ENCODE measurements at places on chromosomes 7 and 10.
A peak's percentile ranks its signal among the peaks of the same experiment; 100 is the strongest.

GRCh38 chr10:15760681-15761080 lies 41.0 kb upstream of the ITGA8 start:
- DNase-seq, result no peak

GRCh38 chr10:131430716-131431412 lies 119.3 kb upstream of the TCERG1L start:
- DNase-seq, result no peak

DNA sequence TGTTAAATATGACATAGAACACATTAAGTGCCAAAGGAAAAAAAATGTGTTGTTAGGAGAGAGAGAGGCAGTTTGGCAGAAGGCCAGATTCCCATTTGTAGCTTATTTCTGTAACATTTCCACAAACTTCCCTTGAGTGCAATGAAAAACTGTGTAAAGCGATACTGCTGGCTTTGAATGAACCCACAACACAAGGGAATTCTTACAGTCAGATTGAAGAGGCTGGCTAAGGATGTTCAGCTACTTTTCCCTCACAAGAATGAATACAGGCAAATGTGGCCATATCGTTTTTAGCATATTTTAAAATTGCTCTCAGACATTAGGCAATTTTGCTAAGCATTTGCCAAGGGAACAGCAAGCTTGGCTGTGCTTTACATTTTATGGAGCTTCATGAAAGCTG lies 614.1 kb upstream of the FZD8 start:
- DNase-seq, result no peak

GRCh38 chr7:98617960-98618418 lies 904 bp downstream of the NPTX2 start:
- no peak for DNase-seq

DNA sequence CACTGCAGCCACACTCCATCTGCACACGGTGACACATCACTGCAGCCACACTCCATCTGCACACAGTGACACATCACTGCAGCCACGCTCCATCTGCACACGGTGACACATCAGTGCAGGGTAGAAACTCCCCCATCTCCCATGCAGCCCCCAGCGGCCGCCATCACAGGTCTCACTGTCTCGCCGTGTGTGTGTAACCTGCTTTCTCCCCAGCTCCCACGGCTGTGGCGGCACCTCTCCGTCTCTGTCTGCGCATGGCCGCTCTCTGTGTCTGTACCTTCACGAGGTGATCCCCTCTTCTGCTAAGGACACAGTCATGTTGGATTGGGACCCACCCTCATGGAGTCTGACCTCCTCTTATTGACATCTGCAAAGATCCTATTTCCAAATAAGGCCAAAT lies 527.4 kb downstream of the PTPRN2 start:
- no peak for DNase-seq

- no peak for DNase-seq
Measured at GRCh38 chr7:114939484-114940097, 17.7 kb downstream of the MDFIC start.

DNA sequence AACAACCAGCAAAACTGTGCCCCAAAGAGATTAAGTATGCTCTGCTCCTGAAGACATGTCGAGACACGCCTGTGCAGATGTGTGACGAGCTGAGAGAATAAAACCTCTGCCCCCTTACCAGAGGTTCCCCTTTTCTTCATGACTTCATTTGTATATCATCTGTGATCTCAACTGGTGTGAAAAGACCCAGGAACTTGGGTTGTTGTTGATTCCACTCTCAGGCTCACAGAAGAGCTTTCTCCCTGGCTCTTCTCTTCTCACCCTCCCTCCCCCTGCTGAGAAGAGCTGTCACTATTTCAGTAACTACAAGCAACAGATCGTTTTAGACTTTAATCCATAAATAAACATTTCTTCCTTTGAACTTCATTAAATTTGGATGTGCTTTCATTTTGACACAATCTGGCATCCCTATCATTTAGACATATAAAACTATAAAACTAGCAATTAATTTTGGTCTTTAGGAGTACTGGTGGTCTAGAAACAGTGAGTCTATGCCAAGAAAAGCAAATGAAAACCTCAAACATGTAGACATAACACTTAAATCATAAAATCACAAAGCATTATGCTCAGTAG lies 179.3 kb upstream of the FZD8 start:
- DNase-seq, result no peak

- DNase-seq, result no peak
Measured at GRCh38 chr7:82697897-82698296, 254.3 kb upstream of the CACNA2D1 start.

DNA sequence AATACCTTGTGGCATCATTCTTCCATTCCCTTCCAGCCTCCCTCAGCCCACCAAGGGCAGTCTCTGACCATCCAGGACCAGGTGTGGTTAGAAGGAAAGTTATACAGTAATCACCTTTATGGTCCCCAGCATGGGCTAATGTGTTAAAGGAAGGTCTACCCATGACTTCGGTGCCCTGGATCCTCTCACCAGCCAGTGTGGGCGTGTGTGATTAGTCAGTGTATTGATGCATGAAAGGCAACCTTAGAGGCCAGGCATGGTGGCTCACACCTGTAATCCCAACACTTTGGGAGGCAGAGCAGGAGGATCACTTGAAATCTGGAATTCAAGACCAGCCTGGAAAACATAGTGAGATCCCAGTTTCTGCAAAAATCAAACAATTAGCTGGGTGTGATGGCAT lies 88.9 kb downstream of the APBB1IP start:
- DNase-seq, result no peak

DNA sequence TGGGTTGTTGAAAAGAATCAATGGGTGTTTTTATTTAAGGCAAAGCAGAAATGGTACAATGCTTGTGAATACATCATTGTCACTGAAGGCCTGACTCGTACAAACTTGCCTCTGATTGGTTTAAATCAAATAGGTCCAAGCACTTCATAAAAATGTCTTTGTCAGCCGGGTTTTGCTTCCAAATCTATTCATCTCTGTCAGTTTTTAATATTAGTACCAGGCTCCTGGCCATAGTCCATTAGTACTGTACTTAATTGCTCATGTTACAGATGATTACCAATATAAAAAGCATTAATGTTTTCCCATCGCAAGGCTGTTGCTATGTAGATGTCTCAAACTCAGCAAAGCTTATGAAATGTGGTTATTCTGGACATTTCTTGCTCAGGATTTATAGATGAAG lies 171.9 kb downstream of the ARID5B start:
- DNase-seq, result no peak

DNA sequence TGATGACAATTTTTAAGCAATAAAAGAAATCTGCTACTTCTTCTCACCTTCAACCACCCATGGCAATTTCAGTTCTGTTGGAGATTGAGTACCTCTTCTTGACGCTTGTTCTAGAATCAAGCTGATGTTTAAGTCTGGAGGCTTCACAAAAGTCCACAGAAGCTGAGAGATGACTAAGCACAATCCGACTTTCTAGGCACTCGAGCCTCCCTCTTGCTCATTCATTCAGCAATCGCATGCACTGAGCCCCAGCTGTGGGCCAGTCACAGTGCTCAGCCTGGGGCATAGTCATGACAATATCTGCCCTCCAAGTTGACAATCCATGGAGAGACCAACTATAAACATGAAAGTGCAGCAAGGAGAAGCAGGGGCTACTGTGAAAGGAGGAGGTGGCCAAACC lies 103.2 kb downstream of the IPMK start:
- no peak for DNase-seq

- no peak for DNase-seq
Measured at GRCh38 chr10:631266-631665, 58.2 kb downstream of the DIP2C start.

DNA sequence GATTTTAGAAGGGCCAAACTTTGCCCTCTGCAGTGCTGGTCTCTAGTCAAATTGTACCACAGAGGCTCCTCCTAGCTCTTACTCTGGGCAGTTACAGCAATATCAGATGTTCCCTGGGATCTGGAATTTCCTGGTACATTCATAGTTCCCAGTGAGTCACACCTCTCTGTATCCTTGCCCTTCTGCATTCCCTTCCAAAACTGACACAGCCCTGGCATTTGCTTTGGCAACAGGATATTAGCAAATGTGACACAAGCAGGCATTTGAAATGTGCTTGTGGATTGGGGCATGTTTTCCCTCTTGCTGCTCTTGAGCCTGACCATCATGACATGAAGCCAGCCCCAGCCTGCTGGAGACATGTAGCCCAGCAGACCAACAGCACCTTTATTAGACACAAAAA lies 284.7 kb upstream of the AKR1E2 start:
- DNase-seq, result peak; percentile 85

GRCh38 chr7:157703131-157703530 lies 366.3 kb downstream of the DNAJB6 start:
- no peak for DNase-seq

DNA sequence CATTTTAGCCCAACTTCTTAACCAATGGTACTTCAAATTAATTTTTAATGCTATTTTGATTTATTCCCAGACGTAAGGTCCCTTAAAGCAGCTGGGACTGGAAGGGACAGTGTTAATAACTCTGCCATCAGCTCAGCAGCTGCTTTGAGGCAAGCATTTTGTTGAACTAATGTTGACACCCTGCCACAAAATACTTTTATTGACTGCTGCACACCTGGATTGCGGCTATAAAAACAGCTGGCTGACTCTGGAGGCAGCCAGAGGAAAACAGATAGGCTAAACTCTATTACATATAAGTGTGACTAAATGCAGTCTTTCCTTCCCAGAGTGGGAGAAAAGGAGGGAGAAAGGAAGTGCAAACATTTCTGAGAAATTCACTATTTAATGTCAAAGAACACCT lies 77.6 kb downstream of the ETV1 start:
- no peak for DNase-seq

- DNase-seq, result no peak
Measured at GRCh38 chr10:122515588-122516231, 44.8 kb upstream of the DMBT1 start.

DNA sequence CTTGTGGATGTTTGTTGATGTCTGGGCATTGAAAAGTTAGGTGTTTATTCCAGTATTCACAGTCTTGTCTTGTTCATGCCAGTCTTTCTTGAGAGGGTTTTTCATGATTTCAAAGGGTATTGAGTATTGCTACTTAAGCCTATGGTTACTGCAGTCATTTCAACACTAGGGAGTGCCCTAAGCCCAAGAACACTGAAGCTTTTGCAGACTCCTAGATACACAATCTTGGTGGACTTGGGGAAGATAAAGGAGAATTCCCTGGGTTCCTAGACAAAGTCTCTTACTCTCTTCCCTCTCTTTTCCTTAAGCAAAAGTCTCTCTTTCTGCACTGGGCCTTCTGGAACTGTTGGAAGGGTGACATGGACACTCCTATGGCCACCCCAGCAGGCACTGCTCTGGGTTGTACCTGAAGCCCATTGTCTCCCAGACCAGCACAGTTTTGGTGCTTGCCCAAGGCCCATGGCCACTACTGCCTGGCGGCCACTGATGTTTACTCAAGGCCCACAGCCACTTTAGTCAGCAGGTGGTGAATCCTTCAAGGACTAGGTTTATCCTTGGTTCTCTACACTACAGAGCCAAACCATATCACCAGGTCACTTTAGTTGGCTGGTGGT lies 24.9 kb downstream of the SAMD9 start:
- DNase-seq, result no peak

DNA sequence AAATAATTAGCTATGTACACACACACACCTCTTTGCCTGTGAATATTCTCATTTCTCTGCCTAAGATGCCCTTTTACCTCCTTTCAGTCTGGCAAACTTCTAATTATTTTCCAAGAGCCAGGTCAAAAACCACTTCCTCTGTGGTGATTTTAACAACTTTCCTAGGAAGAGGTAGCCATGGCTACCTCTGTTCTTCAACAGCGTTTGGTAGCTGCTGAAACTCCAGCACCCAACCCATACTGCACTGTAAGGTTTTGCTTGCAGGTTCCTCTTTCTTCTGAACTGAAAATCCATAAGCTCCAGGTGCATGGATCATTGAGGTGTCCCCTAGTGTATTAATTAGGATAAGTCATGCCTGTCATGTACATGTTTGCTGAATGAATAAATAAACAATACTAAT lies 25.6 kb downstream of the NRCAM start:
- DNase-seq, result no peak

- no peak for DNase-seq
Measured at GRCh38 chr10:27447540-27447939, 56.6 kb upstream of the RAB18 start.
